ENCODE measurements at places on chromosomes 5 and 9.

DNA sequence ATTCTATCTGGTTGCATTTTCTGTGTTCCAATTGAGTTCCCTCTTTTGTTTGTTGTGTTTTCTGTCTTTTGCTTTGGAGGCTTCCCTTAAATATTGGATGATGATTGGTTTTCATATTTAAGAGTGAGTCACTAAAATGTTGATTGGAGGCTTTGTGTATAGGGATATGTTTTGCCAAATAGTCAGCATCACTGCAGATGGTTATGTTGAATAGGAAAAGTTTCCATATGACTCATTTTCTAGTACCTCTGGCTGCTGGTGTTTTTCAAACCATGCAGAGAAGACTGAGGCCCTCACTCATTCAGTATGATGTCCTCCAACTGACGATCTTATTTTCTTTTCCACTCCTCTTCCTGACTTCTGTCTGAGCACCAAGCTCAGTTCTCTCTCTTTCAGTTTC lies 1290.0 kb downstream of the EFNA5 start:
- no peak for DNase-seq

GRCh38 chr5:38926121-38926520 lies 80.3 kb downstream of the OSMR start:
- DNase-seq: no peak

GRCh38 chr5:5165541-5166002 lies 25.4 kb downstream of the ADAMTS16 start:
- no peak for DNase-seq

DNA sequence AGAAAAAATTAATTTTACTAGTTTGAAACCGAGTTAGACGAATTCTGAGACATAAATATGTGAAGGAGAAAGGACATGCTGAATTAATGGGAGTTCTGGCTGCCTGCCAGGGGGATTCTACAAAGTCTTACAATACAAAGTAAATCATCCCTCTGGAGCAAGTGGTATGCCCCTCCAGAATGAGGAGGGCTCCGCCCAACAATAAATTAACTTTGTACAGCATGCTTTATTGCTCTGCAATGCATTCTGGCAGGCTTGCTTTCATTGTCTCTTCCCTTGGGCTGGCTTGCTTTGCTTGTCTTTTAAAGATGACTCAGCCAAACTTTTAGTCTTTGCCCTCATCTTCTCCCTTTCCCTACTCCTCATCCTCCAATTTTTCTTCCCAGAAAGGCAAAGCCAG lies 11.7 kb upstream of the PCDHB1 start:
- no peak for DNase-seq

GRCh38 chr9:94014920-94015319 lies 59.8 kb upstream of the BARX1 start:
- no peak for DNase-seq

DNA sequence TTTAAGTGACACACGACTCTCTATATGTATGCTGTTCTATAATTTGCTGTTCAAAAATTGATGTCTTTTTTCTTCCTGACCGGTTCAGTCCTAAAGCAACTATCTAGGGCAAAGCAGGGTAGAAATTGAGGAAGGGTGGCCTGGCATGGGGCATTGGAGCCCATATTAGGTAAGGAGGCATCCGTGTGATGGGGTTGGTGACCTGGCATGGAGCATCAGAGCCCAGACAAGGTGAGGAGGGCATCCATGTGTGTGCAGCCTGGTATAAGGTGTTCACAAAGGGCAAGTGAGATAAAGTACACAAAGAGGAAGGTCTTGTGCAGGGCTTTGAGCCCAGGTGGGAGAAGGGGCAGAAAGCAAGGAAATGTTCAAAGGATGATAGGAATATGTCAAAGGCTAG lies 104.9 kb downstream of the PAM start:
- DNase-seq: no peak

DNA sequence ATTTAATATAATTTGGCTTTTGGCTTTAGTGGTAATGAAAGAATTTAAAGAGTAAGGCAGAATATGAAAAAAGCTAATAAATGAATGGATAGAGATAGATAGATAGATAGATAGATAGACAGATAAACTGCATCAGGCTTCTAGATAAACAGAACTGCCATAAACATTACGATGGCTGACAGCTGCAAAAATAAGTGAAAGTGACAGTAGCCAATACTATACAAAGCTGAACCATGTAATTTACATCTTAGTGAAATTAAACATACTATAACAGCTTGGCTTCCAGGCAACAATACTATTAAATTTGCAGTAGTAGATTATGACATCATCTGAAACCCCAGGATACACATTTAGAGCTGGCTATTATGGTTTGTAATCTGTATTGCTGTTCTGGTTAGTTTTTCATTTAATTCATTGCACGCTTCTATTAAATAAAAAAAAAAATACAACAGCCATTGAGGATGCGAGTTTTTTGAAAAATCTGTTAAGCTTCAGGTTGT lies 1354.8 kb downstream of the PTPRD start:
- no peak for DNase-seq

DNA sequence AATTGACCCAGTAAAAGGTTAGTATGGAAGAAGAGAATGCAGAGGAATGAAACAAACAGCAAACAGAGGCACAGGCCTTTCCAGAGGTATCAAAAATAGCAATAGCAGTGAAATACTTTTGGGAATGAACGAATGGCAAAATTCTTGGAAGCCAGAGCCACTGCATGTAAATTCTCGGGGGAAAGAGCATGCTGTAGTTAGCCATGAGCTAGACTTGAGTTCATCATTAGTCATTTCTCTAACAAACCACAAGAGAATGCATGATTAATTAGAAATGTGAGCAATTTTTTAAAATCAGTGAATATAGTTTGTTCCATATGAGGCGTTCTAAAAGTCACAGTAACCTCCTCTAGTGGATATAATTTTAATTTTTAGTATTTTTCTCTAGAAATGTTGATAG lies 170.3 kb upstream of the PRR16 start:
- DNase-seq: no peak

- DNase-seq: no peak
These were observed 9.6 kb upstream of the SLC30A5 start for GRCh38 chr5:69084195-69084594.

DNA sequence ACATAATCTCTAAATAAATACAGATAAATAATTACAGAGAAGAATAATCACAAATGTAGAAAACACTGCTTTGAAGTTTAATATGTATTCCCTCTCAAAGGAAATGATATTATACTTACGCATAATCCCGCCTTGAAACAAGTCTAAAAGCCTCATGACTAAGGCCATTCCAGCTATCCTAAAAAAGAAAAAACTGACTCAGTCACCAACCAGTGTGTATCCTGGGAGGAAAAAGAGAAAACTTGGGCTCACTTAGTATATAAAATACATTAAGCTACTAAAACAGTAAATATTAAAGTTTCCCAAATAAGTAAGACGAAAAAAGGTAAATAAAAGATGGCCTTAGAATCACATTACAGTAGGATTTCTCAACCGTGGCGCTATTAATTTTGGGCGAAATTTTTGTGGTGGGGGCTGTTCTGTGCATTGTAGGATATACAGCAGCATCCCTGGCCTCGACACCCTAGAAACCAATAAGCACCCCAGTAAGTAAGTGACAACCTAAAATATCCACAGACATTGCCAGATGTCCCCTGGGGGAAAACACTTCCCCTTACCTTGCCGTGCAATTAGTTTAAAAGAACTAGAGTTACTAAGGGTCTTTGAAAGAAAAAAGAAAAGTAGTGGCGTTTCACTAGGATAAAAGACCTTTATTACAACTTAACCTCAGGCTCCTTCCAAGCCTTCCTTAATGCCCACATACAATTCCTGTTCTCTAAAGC lies 1.1 kb downstream of the HSPA9 start:
- no peak for DNase-seq

- DNase-seq: peak; percentile 89
These were observed 7.5 kb downstream of the N4BP3 start for GRCh38 chr5:178120607-178121357.

- no peak for DNase-seq
These were observed 21.0 kb upstream of the FAM151B start for GRCh38 chr5:80466669-80467485.

- DNase-seq: no peak
These were observed 191.7 kb downstream of the GABBR2 start for GRCh38 chr9:98516897-98517503.

GRCh38 chr9:90803860-90804593 lies 2.4 kb downstream of the SYK start:
- DNase-seq: no peak

GRCh38 chr9:34887841-34888240 lies 70.2 kb upstream of the PHF24 start:
- DNase-seq: no peak

- no peak for DNase-seq
These were observed 51.2 kb upstream of the ROR2 start for GRCh38 chr9:92001244-92001643.

GRCh38 chr5:87243161-87243844 lies 24.4 kb upstream of the RASA1 start:
- DNase-seq: no peak

- DNase-seq: no peak
These were observed 37.4 kb upstream of the RUSC2 start for GRCh38 chr9:35452481-35452880.

All from stimulated activated CD4-positive, alpha-beta T cell treated with anti-CD3 and anti-CD28 coated beads, Interleukin-15, amount 100 ng/mL, for 24 hours (primary cell).